ENCODE measurements at places on chromosomes 3 and 15.
A peak's percentile ranks its signal among the peaks of the same experiment; 100 is the strongest.

- no peak for DNase-seq
Observed at GRCh38 chr15:74955796-74956647, 550 bp downstream of the RPP25 start.

DNA sequence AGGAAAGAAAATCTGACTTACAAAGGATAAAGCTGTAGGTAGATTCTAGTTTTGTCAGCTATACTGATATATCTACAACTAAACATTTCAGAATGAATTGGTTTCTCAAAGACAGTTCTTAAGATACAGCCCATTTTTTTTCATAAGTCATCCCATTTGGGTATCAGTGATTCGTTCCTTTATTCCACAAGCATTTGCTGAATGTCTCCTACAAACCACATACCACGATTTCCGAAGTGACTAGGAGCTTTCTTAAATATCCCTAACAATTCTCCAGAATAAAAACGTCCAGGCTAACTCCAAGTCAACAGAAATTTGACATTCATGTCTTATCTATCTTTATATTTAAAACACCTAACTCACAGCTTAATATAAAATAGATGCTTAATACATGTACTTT, 59.8 kb downstream of the TP53BP1 start:
- DNase-seq: no peak

- no peak for DNase-seq
Observed at GRCh38 chr15:74793135-74794028, 11.5 kb downstream of the CSK start.

DNA sequence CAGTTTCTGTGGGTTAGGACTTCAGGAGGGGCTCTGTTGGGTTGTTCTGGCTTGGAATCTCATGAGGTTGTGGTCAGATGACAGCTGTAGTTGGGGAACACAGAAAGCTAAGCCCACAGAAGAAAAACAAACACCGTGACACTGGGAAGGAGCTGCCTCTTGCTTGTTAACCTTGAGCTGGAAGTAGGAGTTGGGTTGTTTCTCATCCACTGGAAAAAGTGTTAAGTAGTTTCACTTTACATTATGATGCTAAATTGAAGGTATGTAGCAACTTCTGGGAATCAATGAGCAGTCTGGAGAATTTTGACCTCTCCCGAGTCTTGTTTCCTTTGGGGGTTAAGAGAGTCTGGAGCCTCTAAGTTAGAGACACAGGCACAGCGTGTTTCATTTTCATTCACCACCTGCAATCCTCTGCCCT, 20.4 kb downstream of the HACD3 start:
- DNase-seq: no peak

GRCh38 chr15:91891788-91892345, 38.4 kb downstream of the SLCO3A1 start:
- DNase-seq: no peak

GRCh38 chr3:68485051-68485450, 447.3 kb downstream of the TAFA4 start:
- DNase-seq: no peak

DNA sequence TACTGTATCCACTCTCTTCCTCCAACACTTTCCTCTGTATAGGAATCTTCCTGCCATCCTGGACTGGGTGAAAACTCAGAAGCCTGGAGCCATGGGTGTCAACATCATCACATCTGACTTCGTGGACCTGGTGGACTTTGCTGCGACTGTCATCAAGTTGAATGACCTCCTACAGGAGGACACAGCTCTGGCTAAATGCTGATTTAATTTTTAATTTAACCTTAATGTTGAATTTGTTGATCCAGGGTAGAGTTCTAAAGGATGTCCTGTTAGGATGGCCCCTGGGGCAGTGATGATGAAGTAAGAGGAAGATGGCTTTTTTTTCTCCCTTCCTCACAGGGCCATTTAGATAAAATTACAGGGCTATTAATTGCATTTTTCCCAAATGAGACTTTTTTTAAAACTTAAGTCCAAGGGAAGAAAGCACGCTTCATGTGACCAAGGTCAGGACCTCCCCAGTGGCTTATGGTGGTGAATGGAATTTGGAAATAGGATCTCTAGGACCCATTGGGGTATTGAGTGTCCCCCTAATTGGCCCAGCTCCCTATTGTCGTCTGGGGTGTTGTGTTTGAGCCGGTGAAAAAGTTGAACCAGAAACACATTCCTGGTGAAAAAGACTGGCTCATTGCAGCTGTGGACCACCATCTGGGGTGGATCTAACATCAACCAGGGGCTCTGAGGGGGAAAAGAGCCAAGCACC, 125.7 kb upstream of the ZBED2 start:
- no peak for DNase-seq

DNA sequence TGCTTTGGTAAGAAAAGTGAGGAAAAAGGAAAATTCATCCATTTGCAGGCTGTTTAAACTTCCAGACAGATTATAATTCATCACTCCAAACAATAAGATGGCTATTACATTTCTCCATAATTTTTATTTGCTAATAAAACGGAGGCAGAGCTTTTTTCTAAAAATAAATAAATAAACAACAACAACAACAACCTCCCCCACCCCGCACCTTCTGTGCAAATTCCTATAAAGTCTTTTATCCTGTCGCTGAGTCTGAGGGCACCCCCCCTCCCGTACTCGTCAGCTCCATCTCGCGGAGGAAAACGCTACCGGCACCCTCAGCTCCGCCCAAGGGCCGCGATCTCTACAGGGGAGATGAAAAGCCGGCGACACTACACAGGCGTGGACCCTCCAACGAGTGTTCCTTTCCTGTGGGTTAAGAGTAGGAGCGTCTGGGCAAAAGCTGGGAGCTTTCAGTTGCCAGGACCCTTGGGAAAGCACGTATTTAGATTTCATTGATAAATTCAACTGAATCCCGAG, 1.0 kb upstream of the ATP1B3 start:
- peak; percentile 76 for DNase-seq

DNA sequence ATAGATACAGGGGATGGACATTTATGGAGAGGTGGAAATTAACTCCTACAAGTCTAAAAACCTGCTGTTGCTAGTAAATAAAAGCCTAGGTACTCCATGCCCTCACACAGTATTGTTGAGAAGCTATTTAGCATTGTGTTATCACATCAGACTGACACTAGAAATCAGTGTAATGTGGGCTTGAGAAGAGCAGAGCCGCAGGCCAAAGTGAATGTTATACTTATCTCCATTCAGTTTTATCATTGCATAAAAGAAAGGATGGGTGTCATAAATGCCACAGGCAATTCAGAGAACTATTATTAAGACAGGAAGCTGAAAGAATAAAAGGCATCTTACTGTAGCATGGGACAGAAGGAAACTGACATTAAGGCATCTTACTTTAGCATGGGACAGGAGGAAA, 13.7 kb upstream of the ISLR start:
- DNase-seq: no peak

DNA sequence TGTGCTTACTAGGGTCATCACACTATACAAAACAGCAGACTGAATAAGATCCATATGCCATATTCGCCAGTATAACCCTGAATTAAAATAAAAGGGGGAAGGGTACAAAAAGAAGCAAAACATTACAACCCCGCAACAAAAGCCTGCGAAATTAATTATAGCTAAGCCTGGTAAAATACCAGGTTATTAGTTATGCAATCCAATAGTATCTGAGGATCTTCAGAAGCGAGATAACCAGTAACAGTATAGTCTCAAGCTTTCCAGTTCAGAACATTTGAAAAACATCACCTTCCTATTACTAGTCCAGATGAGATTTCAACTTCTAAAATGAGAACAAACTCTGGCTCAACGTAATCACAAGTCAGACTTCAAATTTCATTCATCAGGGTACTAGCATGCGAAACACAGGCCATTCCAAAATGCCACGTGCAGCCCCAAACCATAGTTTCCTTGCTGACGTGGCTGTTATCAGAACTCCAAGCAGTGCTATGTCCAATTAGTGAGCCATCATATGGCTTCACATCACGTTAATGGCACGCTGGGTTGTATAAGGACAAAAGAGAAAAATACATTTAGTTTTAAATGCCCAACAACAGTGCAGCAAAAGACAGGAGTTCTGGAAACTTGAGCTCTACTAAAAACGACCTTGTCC, 1.1 kb downstream of the SSR3 start:
- peak; percentile 44 for DNase-seq

- peak; percentile 56 for DNase-seq
Observed at GRCh38 chr3:99637016-99637367, 1.4 kb upstream of the COL8A1 start.

- DNase-seq: no peak
Observed at GRCh38 chr3:149055575-149055974, 30.8 kb downstream of the HLTF start.

GRCh38 chr3:128409624-128410581, 56.8 kb downstream of the DNAJB8 start:
- no peak for DNase-seq

DNA sequence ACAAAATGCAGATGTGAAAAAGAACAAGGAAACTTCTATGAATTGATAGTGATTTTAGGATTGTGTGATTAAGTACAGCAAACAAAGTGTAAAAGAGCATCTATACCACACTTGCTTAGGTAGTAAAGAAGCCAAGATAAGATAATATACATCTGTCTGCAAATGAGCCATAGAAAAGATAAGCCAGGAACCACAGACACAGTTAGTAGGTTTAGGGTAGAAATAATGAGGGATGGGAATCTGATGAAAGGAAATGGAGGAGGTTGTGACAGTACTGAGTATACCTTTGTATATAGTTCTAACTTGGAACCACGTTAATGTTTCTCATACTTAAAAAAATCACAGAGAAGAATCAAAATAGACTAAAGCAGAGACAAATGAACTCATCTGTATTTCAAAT, 54.0 kb downstream of the TCF12 start:
- no peak for DNase-seq

DNA sequence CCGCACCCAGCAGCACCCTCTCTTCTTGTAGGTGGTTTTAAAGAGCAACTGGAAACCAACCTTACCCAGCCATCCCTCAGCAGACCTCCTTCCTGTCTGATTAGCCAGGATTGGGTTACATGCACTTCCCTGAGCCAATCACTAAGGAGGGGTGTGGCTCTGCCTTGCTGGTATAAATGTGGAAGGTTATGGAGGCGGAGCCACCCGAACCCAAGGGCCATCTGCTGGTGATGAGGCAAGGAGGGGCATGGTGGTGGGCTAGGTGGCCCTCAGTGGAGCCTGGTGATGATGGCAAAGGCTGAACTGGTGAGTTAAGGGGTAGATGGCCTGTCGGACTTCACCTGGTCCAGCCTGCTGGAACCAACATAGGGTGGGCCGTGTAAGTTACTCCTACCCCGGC, 39.8 kb downstream of the CCDC33 start:
- DNase-seq: peak; percentile 28

GRCh38 chr15:81288616-81289015, 35.3 kb downstream of the STARD5 start:
- no peak for DNase-seq

DNA sequence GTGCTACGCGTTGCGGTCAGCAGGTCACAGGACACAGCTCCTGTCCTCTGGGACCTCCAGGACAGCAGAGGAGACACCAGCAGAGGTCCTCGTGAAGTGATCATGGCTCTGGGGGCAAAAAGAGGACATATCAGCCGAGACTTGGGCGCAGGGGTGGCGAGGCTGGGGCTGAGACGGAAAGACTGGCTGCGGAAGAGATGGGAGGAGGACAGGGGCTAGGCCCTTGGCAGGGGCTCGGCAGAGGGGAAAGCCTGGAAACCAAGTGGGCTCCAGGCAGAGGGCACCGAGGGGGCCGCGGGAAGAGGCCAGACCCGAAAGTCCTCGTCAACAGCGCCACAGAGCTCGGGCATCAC, 4.9 kb upstream of the CFAP100 start:
- no peak for DNase-seq

- DNase-seq: no peak
Observed at GRCh38 chr15:87843312-87843711, 413.2 kb downstream of the NTRK3 start.

GRCh38 chr3:173009410-173009809, 131.6 kb downstream of the SPATA16 start:
- DNase-seq: no peak

DNA sequence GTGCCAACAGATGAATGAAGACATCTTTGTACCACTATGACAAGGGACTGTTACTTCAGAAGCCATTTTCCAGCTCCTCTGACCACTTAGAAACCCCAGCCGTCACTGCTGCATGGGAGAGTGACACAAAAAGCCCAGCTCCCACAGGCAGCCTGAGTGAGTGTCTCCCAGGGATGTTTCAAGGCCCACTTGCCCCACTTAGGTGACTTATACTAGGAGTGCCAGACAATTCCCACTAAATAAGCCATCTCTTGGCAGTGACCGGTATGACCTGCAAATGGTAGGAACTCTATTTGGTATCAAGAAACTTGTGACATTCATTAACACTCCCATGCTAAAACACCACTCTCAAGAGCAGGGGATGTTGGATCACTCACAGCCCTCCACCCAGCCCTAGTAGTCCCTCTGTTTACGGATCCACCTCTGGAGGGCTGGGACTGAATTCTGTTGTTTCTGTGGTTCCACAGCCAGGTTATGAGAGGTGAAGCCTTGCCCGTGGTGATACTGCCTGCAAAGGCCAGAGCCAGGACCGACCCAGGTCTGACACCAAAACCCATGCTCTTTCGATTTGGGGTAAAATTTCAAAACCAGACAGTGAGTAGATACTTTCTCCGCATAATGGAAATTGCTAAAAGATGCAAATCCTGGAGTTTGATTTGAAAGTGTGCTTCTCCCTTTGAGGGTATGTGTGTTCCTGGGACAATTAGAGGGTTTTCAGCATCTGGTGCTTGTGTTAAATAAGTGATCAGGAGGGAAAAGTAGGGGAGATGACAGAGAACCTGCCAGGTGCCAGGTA, 14.5 kb downstream of the RBP1 start:
- no peak for DNase-seq

DNA sequence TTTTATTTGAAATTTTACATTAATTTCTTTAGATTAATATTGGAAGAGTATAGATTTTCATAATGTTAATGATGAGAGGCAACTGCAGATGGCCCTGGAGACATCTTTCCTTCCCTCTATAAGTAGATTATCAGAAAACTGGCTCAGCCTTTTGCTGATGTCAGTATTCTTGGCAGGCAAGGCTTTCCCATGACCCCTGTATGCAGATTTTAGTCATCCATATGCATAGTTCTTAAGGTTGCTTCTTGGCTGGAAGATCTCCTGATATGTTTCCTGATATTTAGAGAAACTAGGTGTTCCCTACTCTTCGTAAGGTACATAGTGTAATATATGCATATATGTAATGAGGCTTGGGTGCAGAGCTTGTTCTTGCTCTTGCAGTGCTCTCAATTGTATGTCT, 911.4 kb downstream of the EPHA3 start:
- no peak for DNase-seq

GRCh38 chr15:63312286-63312685, 34.9 kb downstream of the APH1B start:
- DNase-seq: no peak

- no peak for DNase-seq
Observed at GRCh38 chr15:65818927-65819562, 27.0 kb upstream of the DENND4A start.
